ENCODE measurements at places on chromosomes 5 and 9.

DNA sequence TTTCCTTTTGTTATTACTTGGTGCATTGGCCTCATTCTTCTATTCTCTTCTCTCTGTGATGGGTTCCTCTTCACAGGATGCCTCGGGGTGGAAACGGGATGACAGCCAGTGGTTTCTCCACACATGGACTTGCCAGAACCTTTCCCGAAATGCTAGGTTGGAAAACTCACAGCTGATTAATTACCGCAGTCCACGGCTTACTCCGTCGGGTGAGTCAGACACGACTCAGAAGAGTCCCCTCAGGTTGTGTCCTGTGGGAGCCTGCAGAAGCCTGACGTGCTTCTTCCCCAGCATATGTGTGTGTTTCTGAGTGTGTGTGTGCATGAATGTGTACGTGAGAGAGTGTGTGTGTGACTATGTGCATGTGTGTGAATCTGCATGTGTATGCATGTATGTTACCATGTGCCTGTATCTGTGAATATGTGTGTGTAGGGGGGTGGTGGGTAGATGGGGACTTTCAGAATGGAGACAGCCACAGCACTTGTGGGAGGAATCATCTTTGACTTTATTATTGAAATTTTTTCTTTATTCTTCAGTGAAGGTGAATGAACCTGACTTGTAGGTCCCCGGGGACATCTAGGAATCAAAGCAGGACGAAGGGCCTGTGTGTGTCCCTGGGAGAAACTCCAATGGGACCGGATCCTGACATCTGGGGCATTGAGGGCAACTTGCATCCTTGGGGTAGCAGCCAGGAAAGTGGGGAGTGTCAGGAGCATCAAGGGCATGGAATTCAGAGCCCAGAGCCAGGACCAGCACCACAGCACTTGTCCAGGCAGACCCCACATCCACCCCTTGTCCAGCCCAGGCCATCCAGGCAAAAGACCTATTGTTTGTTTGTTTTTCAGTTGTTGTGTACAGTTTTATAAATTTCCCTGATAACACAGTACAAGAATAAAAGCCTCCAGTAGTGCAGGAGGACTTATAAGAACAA, 21.9 kb upstream of the MED10 start:
- DNase-seq, result peak; percentile 89

GRCh38 chr5:140051950-140052349, 8.9 kb upstream of the NRG2 start:
- no peak for DNase-seq

GRCh38 chr5:138778234-138778633, 25.0 kb downstream of the CTNNA1 start:
- DNase-seq, result no peak

DNA sequence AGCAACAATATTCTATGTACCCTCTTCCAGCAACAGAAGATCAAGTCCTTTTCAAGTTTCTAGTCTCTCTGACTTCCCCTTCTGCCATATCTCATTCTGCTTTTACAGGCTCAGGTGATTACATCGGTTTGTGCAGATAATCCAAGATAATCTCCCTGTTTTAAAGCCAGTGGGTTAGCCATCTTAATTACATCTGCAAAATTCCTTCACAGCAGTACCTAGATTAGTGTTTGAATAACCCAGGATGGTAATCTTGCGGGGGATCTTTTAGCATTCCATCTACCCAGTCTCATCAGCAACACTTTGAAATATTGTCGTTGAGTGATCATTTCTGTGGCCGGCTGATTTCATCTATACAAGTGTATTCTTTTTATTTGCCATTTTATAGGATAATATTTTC, 130.2 kb downstream of the GHR start:
- no peak for DNase-seq

DNA sequence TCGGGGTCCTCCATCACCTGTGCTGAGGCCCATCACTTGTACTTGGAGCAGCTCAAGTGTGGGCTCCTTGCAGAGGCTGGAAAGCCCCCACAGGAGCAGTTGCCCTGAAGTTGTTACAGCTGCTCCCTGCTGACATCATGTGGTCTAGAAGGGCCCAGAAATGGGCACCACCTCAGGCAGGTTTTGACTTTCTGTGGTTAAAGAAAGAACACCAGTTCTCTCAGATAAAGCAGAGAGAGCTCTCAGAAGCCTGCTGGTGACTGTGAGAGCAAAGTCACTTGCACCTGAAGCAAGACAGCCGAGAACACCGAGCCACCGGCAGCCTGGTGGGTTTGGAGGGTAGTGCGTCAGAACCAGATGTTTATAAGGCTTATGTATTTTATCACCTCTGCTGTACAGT, 70.4 kb downstream of the MVB12B start:
- DNase-seq, result no peak

- DNase-seq, result no peak
Measured at GRCh38 chr9:36050476-36050875, 13.8 kb downstream of the RECK start.

- DNase-seq, result no peak
Measured at GRCh38 chr9:128898845-128899565, 17.1 kb downstream of the LRRC8A start.

GRCh38 chr5:76535577-76535976, 87.6 kb downstream of the F2RL2 start:
- no peak for DNase-seq

DNA sequence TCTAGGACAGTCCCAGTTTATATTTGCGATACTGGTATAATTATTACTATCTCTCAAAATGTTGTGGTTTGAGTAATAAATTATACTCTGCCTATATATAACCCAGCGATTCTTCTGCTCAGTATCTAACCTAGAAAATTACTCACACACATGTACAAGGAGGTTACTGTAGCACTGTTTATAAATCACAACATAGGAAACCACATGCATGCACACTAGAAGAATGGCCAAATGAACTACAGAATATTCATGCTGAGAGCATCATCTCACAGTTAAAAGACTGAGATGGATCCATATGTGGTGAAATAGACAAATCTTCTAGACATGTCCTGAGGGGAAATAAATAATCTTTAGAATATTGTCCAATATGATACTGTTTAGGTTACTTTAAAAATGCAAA, 62.1 kb downstream of the INSYN2B start:
- no peak for DNase-seq

DNA sequence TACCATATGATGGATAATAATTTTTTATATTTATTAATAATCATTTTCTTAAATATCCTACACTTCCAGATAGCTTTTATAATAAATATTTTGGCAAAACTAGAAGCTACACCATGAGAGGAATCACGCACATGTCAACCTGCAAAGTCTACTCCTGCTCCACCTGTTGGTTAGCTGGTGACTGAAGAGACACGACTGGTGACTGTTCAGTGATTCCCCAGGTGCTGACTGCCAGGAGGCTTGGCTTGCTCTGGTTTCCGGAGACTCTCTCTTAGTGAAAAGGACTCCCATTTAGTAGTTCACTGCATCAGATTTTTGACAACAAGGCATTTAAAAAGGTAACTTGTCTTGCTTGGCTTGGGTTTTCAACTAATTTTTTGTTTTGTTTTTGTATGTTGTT, 20.9 kb downstream of the GZMA start:
- DNase-seq, result no peak

- DNase-seq, result no peak
Measured at GRCh38 chr9:130639124-130639765, 25.1 kb upstream of the PRDM12 start.

DNA sequence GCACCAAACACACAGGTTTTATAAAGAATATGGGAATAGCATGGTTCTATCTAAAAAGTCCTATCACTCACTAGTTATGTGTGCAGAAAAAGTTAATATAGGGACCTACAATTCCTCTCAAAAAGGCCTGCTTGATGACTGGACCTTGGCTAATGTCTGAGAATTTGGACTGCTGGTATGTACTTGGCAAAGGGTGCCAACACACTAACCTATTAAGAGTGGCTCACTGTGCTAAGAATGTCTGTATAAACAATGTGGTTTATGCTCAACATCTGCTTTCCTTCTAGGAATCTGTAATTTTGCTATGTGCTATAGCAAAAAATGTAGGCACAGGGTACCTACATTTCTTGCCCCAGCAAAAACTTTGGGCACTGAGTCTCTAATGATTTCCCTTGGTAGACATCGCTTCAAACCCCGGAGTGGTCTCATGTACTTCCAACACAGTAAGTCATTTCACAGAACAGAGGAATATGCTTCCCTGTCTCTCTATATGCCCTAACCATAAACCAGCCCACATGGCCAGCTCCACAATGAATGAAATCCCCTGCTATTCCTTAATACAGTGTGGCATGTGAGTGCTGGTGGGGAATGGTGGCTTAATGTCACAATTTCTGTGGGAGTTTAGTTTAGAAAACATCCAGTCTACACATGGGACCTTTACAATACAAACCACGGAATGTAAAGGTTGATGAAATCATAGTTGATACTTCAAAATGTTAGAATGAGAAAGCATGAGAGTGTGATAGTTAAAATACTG, 101.7 kb downstream of the UBAP2 start:
- DNase-seq, result peak; percentile 67

DNA sequence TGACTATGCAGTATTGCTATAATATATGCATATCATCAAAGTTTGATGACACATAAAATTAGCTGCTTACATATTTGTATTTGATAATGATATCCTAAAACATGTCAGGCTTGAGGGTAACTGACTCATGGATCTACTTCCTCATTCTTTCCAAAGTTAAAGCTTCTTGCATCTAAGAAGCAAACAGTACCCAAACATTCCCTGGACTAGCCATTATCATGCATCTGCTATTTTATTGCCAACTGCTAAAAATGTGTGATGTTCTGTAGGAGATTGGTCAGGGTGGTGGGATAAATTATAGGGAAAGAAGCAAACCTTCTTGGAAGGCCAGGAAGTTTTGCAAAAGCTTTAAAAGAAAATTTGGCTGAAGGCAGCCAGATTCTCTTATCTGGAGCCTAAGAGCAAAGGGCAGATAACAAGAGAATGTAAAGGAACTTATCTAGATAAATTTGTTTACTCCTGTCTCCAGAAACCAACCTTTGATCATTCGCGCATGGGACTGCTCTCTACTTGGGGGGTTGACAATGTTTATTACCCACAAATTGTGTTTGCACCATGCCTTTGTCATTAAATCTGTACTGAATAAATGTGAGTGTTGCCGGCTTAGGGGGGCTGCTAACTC, 604.1 kb upstream of the TLE4 start:
- peak; percentile 65 for DNase-seq

DNA sequence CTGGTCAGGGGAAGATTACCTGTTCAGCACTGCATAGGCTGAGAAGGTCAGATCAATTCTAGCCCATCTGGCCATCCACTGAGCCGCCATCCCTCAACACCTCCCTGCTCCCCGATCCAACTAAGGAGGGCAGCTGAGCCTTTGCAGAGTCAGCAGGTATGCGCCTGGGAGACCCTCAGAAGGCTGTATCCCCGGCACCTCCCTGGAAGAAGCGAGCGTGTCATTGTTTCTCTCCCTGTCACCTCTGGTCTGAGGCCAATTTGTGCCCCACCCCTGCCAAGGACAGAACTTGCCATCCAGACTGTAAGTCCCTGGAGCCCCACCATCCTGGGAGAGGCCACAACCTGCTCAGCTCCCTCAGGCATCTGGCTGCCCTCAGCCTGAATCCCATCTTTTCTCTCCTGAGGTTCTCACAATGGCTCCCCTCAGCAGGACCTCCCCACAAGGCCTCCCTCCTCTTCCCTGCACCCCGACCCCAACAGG, 2.6 kb downstream of the CLTB start:
- DNase-seq, result no peak

DNA sequence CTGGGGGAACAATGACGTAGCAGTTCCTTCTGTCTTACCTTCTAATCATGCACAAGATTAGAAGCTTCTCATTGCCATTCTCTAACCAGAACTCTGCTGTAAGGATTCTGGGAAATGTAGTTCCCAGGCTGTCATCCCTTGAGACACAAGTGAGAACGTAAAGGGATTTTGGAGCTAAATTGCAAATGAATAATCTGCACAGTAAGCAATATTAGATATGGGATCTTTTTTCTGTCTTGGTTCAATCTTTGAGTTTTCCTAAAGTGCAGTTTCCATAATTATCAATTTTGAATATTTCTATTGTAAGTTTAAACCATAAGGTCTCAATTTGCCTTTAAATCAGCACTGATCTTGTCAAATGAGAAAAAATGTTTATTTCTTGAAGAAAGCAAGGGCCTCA, 189.7 kb upstream of the PLPPR1 start:
- no peak for DNase-seq

DNA sequence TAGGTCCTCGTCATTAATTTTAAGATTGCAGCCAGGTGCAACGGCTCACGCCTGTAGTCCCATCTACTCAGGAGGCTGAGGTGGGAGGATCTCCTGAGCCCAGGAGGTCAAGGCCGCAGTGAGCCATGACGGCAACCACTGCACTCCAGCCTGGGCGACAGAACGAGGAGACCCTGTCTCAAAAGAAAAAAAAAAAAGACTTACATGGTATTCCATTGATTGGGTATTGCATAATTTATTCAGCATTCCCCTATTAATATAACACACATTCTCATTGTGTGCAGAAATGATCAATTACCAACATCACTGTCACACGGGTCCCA, 62.9 kb downstream of the DUSP1 start:
- DNase-seq, result no peak

DNA sequence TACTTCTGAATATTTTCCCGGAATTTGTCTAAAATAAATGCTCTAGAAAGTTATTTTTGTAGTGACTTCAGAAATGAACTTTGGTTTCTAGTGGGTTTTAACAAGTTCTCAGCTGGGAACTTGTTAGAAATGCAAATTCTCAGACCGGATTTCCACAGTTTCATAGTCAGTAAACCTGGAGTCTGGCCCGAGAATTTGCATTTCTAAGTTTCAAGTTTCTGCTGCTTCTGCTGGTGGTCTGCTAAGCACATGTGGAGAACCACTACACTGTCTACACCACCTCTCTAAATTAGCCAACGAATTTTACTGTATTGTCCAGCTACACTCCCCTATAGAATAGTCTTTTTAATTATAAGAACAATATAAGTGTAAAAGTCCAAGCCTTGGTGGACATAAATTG, 208.0 kb downstream of the CHSY3 start:
- no peak for DNase-seq

DNA sequence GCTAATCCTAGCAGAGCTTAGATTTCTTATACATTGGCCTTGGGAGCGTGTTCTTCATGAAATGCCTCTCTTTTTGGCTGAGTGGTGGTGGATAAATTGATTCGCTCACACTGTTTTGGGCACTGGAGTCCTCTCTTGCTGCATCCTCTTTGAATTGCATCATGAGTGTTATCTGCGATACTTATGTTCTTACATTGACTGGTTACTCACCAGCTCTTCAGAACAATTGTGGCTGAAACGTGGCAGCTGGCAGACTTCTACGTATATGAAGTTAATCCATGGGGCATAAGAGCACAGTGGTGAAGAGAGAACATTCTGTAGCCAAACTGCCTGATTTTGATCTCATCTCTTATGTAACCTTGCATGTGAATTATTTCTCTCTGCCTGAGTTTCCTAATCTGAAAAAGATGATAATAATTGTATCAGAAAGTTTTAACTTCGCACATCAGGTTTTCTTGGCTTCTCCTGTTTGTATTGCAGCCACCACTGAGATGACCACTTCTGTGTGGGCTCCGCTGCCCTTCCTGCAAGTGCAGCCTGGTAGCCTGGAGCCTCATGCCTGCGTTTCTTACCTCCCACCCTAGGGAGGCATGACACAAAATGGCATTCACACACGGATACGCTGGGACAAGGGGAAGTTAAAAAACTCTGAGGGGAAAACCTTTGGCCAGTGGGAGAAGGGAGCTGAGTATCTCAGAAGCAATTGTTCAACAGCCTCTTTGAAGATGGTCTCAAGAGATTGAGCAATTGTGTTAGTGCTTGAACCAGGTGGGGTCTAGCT, 295.2 kb downstream of the ARHGAP26 start:
- peak; percentile 65 for DNase-seq
